GM19239 (cell line): ENCODE measurements at places on chromosomes 7 and 10.

DNA sequence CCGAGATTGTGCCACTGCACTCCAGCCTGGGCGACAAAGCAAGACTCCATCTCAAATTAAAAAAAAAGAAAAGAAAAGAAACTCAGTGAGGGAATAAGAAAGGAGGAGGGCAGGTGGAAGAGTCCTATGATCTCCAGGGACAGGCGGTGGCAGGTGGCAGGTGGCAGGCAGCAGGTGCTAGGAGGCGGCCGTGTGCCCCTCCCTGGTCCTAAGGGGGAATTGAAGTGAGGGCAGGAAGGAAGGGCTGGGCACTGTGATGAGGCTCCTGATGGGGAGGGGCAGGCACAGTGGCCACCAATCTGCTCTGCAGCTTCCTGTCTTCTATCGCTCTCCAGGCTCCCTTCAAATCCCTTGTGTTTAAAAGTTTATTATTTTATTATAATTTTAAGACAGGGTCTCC is 41.2 kb upstream of the UBE3C start:
- DNase-seq: no peak

DNA sequence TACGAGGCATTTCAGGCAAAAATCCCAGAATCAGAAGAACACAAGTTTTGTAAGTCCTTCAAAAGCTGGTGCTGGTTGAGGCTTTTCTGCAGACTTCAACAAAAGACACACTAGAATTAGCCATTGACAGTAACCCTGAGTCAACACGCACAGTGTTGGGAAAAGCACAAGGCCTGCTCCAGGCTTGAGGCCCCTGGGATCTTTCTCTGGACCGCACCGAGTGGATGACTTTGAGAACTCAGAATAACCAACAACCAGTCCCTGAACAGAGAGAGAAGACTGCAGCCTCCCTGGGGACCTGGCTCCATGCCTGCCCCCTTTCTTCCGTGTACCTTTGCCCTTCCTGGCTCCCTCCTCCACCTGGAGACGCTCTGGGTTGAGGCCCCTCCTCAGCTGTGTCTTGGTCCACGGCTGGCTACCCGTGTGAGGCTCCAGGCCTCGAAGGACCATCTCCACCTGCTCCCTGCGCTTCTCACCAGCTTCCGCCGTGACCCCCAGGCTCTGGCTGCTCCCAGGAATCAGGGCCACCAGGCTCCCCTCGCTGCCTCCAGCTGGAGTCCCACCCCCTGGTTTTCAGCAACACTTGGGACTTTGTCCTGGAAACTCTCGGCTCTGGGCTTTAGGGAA is 28.4 kb downstream of the DIP2C start:
- DNase-seq: no peak

- DNase-seq: no peak
Measured at GRCh38 chr10:35739998-35740397, 97.9 kb upstream of the FZD8 start.

DNA sequence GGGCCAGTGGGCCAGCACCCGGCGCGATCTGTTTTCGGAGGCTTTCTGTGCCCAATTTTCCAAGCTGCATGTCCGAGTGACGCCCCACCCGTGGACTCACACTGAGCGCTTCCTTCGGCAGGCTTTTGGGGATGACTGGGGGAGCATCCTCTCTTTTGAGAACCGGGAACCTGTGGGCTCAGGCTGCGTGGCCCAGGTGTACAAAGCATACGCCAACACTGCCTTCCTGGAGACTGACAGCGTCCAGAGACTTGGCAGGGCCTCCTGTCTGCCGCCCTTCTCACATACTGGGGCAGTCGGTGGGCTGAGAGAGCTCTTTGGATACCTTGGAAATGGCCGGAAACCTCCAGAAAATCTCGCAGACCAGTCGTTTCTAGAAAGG is 1.0 kb downstream of the ADCK2 start:
- DNase-seq: no peak

GRCh38 chr10:71562181-71562580 is 157.4 kb downstream of the C10orf105 start:
- no peak for DNase-seq

GRCh38 chr7:121107923-121108498 is 119.5 kb downstream of the CPED1 start:
- peak; percentile 17 for DNase-seq

DNA sequence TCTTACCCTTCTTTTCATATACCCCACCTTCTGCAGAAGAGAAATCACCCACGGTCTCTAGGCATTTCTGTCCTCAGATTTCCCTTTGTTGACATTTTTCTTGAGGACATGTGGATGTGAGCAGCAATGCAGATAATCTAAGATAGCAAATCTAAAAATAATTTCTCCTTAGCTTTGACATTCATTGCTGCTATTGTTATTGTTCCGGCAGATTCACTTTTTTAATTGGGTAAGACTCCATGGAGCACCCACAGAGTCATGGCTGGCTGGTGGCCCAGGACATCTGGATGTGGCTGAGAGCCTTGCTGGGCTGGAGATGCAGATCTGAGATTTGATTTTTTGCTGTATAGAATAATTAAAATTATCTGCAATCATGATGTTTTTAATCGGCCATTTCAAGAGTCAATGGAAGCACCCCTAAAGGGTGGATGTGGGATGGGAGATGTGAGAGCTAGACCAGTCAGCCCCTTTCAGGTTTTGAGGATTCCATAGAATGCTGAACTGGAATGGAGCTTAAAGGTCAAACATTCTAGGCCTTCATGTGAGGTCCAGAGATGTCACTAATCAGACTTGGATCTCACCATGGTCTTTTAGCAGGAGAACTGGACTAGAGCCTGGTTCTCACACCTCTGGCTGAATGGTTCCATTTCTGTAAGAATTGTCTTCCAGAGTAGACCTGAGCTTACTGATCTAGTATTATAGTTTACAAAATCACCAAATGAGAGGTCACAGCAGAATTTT is 37.5 kb downstream of the TAS2R41 start:
- DNase-seq: no peak

GRCh38 chr10:49136525-49136924 is 2.7 kb upstream of the FAM170B start:
- no peak for DNase-seq

- no peak for DNase-seq
Measured at GRCh38 chr10:77478247-77478961, 159.2 kb downstream of the KCNMA1 start.

DNA sequence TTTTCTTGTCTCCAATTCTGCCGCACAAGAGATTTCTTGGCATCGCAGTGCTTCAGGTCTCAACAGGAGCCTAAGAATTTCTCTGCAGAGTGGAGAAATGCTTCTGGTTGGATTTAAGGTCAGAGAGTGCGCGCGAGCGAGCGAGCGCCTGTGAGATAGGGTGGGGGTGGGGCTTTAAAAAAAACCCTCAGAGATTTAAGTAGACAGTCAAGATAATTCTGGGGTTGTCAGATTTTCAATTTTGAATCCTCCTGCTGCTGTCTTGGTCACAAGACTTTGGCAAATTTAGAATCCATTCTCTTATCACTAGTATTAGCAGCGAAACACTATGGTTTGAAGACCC is 49.7 kb downstream of the CPEB3 start:
- DNase-seq: no peak

DNA sequence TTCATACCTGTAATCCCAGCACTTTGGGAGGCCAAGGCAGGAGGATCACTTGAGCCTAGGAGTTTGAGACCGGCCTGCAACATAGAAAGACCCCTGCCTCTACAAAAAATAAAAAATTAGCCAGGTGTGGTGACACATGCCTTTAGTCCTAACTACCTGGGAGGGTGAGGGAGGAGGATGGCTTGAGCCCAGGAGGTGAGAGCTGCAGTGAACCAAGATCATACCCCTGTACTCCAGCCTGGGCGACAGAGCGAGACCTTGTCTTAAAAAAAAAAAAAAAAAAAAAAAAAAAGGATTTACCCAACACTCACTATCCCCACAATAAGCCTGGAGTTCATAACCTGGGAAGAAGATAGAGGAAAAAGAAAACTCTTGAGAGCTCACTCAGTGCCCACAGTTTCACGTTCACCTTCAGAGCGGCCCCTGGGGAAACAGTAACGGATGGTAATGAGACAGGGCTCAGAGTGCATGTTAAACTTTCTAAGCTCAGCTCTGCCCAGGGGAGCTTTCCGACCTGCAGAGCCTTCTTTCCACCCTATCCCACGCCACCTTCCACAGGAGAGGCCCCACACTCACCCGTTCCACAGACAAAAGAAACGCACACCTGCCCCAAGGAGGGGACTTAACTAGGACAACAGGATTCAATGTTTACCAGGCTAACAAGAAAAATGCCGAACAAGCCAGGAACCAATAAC is 259.8 kb upstream of the KLF14 start:
- DNase-seq: no peak

DNA sequence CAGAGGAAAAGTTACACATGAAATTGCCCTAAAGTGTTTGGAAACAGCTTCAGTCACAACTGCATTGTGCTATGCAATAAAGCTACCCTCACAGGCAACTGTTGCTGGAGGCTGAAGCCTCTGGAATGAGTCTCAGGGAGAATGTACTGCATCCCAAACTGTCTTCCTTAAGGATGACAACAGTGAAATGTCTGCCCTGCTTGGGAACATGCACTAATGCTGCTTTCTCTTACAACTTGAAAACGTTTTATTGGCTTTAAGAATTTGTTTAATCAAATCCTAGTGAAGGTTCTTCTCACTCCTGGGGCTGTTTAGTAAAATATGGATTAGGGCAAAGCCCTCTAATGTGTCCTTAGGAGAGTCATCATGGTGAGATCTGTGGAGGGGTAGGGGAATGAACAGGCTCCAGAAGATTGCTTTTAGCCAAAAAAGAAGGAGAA is 215.4 kb downstream of the TWIST1 start:
- DNase-seq: no peak

GRCh38 chr10:4656576-4657194 is 169.3 kb upstream of the AKR1E2 start:
- DNase-seq: peak; percentile 4

DNA sequence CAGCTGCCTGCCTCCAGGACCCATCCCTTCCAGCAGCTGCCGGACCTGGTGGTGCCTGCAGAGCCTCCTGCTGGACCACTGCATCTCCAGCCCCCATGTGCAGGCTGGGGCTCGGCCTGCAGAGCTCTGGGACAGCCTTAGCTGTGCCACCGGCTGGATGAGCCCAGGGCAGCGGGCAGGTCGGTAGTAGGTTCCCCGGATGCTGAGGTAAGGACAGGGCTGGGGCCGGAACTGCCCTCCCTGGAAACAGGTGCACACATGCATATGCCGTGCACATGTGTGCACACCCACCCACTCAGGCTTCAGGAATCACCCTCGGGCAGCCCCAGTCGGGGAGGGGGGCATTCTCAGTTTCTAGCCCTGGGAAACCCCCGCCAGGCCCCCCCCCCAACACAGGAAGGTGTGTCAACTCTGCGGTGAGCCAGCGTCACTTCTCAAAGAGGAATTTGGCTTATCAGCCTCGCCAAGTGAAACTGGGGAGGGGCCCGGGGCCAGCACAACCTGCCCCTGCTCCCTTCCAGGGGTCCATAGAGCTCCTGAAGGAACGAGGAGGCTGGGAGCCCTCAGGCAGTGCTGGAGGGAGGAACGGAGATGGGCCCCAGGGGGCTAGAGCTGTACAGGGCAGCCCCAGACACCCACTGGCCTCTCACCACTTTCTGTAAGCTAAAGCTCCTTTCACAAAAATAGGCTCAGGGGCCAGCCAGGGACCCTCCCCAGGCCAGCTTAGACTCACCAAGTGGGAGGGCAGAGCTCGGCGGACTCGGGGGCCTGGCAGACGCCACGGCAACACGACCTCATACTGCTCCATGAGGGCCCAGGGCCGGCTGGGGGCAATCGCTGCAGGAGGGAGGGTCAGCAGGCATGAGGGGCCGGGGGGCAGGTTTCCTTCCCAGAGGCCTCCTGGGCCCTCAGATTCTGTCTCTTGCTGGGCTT is 1.7 kb downstream of the ADAM8 start:
- peak; percentile 85 for DNase-seq

- DNase-seq: no peak
Measured at GRCh38 chr7:2993868-2994267, 49.8 kb downstream of the CARD11 start.

DNA sequence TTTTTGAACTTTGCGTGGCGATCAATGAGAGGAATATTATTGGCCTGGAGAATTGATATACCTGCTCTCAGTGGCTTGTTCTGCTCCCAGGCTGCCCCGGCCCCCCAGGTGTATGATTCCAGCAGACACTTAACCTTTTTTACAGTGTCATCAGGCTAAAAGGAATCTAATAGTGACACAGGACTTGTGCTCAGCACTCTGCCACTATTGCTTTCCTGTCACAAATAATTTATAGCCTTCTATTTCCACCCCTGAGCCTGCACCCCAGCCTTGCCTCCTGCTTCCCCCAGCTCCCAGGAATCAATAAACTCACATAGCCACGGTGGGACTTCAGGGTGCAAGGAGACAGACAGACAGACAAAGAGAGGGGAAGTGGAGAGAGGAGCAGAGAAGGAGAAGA is 28.3 kb downstream of the PAX2 start:
- DNase-seq: no peak

DNA sequence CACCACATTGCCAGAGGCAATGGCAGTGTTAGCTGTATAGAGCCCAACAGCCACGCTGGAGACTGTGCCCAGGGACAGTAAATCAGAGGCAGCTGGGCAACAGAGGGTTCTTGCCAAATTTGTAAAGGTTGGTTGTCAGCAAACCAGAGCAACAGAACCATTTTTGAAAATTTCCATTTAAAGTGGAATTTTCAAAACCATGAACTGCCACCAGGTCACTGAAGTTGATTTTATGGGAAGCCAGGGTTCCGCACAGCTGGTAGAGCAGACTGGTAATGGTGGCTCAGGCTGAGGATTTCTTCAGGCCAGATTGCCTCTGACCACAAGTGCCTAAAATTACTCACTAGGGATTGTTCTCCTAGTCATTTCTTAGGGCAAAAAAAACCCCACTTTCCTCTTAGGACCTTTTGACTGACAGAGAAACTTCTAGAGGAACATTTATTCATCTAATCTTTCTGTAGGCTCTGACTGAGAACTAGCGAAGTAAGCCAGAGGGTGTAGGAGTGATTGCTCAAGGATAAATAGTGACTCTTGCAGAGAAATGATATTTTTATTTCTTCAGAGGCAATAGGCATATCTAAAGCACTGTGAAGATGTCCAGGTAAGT is 342.4 kb downstream of the BBS9 start:
- no peak for DNase-seq

DNA sequence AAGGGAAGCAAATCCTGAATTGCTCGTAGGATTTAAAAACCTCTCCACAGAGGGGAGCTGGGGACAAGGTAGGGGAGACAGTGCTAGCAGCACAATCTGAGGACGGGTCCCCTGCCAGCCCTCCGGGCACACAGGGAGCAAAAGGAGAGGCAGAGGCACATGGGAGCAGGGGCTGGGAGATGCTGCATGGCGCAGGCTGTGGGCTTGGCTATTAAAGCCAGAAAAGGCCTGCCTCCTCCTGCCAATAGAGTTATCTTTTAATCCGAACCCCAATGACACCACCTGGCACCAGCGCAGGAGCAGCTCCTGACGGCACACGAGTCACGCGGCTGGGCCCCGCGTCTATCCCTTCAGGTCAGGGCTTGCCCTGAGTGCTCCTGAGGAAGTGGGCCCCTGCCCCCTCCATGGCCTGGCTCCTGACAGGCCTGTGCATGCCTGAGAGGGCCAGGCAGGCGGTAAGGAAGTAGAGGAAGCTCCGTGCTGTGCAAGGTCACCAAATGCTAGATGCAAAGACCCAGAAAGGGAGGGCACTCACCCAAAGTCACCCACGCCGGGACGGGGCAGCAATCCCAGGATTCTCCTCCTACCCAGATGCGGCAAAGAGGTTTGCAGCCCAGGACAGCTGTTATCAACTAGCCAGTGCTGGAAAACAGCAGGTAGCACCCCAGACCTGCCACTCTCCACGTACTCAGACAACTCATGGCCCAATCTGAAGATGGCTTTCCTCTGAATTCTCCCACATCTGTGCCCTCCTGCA is 28.1 kb downstream of the DLG5 start:
- no peak for DNase-seq

GRCh38 chr10:102435529-102436233 is 3.3 kb upstream of the CUEDC2 start:
- DNase-seq: no peak
